ENCODE measurements at places on chromosomes 12 and 14.

DNA sequence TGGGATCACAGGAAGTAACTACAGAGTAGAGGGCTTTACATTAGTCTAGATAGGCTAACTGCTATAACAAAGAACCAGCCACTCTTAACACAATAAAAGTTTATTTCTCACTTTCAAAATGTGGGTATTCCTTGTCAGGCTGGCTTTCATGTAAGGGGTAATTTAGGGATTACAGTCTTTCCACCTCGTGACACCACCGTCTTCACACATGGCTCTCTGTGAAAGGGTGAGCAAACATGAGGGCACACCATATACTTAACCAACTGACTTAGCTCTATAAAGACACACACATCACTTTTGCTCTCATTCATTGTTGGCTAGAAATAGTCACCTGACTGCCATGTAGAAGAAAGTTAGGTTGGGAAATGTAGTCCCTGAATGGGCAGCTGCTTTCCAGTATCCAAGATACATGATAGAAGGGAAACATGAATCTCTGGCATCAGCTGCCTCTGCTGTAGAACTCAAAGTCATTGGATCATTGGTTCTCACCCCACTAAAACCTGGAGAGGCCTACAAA lies 66.1 kb upstream of the CRY1 start:
- DNase-seq, result no peak

GRCh38 chr14:61662437-61663311 lies 32.6 kb upstream of the HIF1A start:
- peak; percentile 16 for DNase-seq

- DNase-seq, result no peak
Measured at GRCh38 chr12:131506426-131506825, 204.5 kb upstream of the SFSWAP start.

GRCh38 chr12:129791396-129791795 lies 112.4 kb downstream of the TMEM132D start:
- DNase-seq, result no peak

- no peak for DNase-seq
Measured at GRCh38 chr14:79516009-79516408, 695.3 kb downstream of the DIO2 start.

DNA sequence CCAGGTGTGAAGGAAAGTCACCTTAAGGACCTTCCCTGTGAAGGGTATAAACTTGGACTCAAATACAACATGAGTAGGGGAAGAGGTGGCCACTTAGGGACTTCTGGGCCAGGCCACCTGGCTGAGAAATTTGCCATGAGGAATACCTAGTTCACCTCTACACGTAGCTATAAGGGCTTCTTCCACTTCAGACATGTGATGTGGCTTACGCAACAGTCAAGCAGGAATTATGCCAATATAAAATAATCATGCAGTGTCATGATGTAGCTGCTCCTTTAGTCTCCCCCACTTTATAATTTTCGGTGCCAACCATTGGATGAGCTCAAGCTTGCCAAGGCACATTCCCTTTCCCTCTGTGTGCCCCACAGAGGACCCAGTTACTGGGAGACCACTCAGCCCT lies 166.6 kb upstream of the BCL2L14 start:
- no peak for DNase-seq

DNA sequence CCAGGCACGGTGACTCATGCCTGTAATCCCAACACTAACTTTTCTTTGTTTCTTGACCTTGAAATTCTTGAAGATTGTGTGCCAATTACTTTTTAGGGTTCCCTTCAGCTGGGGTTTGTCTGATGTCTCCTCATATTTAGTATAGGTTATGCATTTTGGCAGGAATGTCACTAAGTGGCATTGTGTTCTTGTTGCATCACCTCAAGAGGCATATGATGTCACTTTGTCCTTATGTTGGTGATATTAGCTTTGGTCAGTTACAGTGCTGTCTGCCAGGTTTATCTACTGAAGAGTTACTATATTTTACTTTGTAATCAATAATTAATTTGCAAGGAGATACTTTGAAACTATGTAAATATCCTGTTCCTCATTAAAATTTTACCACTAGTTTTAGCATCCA lies 61.0 kb upstream of the BTG1 start:
- no peak for DNase-seq

DNA sequence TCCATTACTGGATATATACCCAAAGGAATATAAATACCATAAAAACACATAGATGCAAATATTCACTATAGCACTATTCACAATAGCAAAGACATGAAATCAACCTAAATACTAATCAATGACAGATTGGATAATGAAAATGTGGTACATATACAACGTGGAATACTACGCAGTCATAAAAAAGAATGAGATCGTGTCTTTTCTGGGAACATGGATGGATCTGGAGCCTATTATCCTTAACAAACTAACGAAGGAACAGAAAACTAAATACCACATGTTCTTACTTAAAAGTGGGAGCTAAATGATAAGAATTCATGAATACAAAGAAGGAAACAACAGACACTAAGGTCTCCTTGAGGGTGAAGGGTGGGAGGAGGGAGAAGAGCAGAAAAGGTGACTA lies 76.5 kb downstream of the SLC38A4 start:
- no peak for DNase-seq

DNA sequence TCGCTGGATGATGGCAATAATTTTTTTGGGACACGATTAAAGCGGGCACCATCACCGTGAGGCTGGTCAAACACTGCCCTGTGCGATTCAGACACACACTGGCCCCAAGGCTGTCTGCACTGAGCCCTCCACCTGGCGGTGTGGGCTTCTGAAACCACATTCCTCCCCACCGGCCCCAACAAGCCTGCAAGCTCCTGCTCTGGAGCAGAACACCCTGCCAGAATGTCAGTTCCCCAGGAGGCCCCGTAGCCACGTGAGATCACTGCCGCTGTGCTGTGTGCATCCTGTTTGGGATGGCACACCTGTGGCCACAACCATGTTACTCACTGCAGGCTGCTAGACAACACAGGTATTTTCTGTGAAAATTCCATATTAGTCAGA lies 7.9 kb downstream of the GSC start:
- DNase-seq, result no peak

DNA sequence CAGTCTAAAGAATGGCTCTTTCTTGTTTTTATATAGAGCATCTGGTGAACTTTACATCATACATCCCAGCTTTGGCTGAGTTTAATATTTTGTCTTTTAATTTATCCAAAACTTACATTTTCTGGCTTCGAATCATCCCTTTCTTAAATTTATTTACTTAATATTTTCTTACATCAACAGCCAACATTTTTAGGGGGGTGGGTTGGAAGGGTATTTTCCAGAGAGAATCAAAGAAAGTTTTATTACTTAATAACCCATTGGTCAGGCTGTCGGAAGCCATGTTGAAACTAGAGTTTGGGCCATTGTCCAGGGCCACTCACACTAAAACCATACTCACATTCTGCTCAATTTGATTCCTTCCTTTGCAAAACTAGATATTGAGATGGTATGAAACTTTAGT lies 220.2 kb downstream of the AEBP2 start:
- DNase-seq, result no peak

DNA sequence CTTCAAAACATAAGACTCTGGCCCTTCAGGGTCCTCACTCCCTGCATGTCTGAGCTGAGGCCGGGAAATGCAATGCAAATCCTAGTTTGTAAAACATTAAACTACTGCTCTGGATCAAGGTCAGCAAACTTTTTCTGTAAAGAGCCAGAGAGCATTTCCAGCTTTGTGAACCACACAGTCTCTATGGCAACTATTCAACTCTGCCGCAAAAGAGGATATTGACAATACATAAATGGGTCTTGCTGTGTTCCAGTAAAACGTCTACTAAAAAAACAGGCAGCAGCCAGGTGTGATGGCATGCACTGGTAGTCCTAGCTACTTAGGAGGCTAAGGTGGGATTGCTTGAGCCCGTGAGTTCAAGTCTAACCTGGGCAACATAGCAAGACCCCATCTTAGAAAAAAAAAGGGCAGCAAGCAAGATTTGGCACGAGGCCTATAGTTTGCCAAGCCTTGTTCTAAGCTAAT lies 22.3 kb downstream of the DDX24 start:
- no peak for DNase-seq

- no peak for DNase-seq
Measured at GRCh38 chr12:70919597-70920035, 922 bp downstream of the PTPRR start.

DNA sequence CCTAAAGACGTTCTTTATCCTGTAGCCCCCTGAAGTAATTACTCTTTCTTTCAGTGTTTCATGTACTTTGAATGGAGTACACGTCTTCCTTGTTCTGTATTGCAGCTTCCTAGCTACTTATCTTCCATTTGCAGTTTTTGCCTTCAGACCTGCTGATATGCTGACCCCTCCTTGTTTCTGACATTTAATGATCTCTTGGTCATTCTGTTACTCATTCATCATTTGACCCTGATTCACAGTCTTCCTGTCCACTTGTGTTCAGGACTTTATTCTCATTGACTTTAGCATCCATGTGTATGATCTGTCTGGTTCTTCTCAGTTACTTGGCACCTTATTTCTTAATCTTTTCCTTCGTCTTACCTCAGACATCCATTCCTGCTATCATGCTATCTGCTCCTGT lies 22.2 kb downstream of the CPSF2 start:
- DNase-seq, result no peak

DNA sequence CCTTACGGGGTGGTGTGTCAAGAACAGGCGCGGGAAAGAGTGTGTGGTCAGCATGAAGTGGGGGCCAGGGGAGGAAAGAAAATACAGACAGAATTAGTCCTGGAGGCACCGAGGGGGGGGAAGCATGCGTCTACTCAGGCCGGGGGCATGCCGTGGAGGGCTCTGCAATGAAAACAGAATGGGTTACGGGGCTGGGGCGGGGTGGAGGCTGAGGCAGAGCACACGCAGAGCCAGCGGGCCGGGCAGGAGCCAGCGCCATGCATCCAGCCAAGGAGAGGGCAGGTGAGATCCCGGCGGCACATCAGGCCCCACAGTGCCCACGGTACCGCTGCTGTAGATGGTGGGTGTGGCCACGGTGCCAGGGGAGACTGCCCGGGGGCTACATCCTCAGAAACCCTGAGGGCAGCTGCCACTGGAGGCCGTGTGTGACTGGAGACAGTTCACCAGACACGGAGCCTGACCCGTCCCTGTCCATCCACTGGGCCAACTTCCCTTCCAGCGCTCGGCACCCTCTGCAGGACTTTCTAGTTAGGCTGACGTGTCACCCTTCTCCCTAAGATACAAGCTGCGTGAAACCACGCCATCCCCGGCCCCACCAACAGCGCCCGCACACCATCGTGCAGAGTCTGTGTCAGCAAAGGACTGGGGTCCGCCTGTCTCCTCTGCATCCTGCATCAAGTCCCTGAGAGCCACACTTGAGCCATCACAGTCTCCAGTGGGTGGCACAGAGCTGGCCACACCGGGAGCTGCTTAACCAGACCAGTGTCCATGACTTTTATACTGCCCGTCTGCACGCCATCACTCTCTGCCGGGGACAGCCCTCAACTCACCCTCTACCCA lies 87.4 kb downstream of the PIWIL1 start:
- DNase-seq, result no peak

- no peak for DNase-seq
Measured at GRCh38 chr12:68119250-68119649, 40.3 kb downstream of the IFNG start.

- DNase-seq, result no peak
Measured at GRCh38 chr12:5988088-5988487, 43.0 kb upstream of the ANO2 start.

DNA sequence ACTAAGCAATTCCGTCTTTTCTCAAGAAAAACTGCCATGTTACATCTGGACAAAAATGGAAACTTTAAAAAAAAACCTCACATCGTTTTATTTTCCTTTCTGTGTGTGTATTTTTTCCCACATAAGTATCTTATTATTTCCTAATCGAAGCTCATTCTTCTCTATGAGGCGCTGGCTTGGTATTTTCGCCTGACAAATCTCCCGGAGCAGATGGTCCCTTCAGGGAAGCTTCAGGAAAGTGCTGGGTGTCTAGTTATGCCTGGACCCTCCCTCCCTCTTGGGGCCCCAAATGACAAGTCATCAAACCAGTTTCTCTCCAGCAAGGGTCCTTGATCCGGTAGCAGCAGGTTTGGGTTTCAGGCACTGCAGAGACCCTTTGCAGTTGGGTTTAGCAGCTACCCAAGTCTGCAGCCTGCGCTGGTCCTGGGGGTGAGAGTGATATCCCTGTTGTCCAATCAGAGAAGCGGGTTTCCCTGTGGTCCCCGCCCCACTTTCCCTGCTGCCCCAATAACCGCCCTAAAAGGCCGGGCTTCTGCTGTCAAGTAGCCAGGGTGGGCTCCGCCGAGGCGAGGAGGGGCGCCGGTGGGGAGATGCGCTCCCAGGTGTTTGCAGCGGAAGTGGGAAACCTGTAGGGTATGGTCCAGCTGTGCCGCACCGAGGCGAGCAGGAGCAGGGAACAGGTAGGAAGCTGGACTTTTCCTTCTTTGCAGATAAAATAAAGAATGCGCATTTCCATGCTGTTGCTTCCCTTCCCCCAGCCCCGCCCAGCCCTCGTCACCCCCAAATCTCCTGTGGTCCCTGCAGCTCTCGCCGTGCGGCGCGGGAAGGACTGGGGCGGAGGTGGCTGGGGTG lies at the start of gene CNTN1:
TSS of gene CNTN1 (plus strand) at position 527 of the 852 bp plus-strand sequence.
- no peak for DNase-seq

GRCh38 chr14:103436533-103436932 lies 51.3 kb downstream of the MARK3 start:
- DNase-seq, result no peak
